ENCODE measurements at places on chromosomes 6 and 20.

GRCh38 chr6:12803486-12803885 is 86.9 kb downstream of the PHACTR1 start:
- no peak for DNase-seq

- DNase-seq = no peak
Measured at GRCh38 chr20:51460569-51461265, 81.8 kb downstream of the NFATC2 start.

DNA sequence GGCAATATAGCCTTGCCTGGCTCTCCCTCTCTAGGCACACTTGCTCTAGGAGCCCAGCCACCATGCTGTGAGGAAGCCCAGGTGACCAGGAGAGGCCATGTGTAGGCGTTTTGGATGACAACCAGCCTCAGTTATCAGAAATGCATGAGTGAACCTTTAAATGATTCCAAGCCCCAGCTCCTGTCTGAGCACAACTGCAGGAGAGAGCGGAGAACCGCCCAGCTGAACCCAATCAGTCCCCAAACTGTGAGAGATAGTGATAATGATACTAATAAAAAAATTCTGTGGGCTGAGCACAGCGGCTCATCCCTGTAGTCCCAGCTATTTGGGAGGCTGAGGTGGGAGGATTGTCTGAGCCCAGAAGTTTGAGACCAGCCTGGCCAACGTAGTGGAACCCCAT is 83.8 kb upstream of the TOX2 start:
- no peak for DNase-seq

DNA sequence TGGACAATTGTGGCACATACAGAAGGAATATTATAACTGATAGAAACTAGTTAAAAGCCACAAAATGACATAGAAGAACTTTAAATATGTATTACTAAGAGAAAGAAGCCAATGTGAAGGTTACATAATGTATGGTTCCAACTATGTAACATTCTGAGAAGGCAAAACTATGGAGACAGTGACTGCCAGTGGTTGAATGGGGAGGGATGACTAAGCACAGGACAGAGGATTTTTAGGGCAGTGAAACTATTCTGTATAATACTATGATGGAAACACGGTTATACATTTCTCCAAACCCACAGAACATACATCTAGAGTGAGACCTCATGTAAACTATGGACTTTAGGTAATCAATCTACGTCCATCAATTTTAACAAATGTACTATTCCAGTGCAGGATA is 22.4 kb downstream of the SYNCRIP start:
- no peak for DNase-seq

DNA sequence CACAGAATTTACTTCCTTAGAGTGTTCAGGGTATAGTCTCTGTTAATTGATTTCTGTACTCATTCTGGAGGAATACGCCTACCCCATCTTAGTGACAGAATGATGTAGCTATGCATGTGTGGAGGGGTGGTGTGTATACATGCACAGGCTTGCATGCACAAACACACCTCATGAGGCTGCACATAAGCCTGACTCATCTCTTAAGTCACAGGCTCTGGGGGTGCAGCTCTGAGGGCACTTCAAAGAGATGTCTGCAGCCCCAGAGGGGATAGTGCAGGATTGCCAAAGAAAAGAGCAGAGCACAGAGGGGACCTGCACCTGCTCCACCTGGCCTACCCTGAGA is 24.6 kb downstream of the TBX18 start:
- no peak for DNase-seq

- no peak for DNase-seq
Measured at GRCh38 chr6:7269816-7270215, 43.2 kb downstream of the SSR1 start.

DNA sequence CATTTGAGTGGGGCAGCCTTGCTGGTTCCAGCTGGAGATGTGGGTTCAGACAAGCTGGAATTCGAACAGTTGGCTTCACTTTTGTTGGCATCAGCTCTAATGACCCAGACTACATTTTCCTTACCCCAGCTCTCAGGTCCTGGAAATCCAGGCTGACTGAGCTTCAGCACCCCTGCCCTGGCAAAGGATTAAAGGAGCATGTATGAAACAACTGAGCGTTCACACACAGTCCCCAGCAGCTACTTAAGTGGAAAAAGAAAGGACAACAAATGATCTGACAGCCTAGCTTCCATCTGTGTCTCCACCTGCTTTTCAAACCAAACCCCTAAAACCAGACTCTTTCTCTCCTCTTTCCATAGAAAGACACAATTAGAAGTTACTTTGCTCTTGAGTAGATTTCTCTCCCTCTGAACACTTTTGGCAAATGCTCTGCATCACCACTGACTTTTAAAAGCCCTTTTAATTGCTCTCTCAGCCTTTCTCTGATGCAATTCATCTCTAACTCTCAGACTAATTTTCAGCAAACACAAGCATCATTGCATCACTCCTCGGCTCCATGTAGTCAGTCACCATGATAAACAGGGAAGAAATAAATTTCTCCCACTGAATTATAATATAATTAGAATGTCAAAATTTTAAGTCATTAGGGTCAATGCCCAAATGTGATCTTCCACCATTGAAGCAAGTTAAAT is 28.1 kb downstream of the ROS1 start:
- DNase-seq = no peak

DNA sequence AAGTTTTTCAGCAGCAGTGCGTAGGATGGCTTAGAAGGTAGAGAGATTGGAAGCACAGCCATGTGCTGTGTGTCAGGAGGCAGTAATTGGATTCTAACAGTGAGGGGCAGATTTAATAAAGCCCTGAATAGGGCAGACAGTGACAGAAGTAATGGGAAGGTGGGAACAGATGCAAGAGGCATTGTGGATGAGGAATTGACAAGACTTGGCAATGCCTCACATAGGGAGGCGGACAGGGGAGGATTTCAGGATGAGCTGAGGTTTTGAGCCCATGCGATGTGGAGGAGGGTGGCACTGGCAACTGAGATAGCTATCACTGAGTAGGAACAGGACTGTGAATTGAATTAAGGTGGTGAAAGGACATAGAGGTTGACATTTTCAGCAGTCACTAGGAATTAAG is 262.2 kb upstream of the FLRT3 start:
- DNase-seq = no peak

- no peak for DNase-seq
Measured at GRCh38 chr20:49937027-49937929, 1.1 kb downstream of the RNF114 start.

GRCh38 chr20:17808782-17809181 is 109.0 kb downstream of the BANF2 start:
- DNase-seq = no peak

All from thoracic aorta (tissue), 2 donors.